Amygdala (tissue), 56 donors: ENCODE measurements at places on chromosomes 2 and 18.

- no peak for DNase-seq
Measured at GRCh38 chr18:50284255-50284885, 3.0 kb upstream of the MBD1 start.

DNA sequence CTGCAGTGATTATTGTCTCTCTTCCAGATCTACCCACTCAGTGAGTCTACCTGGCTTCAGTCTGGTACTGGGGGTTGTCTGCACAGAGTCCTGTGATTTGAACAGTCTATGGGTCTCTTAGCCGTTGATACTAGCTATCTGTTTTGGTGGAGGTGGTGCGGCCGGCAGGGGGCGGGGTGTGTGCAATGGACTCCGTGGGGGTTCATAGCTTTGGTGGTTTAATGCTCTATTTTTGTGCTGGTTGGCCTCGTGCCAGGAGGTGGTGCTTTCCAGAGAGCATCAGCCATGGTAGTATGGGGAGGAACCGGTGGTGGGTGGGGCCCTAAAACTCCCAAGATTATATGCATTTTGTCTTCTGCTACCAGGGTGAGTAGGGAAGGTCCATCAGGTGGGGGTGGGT is 1120.1 kb upstream of the FAM98A start:
- DNase-seq: no peak

GRCh38 chr2:235746257-235746934 is 252.6 kb downstream of the AGAP1 start:
- peak; percentile 67 for DNase-seq

GRCh38 chr2:239157771-239158170 is 243.0 kb downstream of the HDAC4 start:
- DNase-seq: no peak

GRCh38 chr2:40470822-40471813 is 19.2 kb upstream of the SLC8A1 start:
- no peak for DNase-seq

- DNase-seq: no peak
Measured at GRCh38 chr2:60552078-60552850, 1.2 kb downstream of the BCL11A start.

DNA sequence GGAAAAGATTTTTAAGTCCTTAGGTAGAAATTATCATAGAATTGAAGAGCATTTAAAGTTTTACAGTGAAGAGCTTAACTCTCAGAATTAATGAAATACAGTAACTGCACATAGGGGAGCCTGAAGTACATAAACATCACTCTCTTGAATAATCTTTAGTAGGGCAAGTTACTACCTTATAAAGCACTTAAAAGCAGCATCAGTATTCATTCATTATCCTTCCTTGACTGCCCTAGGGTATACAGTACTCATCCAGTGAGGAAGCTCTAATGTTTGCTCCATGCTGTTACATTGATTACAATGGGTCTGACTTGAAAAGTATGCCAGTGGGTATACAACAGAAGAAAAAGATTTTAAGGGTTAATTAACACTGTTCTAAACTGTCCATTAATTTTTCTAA is 66.5 kb downstream of the ATF2 start:
- DNase-seq: no peak

DNA sequence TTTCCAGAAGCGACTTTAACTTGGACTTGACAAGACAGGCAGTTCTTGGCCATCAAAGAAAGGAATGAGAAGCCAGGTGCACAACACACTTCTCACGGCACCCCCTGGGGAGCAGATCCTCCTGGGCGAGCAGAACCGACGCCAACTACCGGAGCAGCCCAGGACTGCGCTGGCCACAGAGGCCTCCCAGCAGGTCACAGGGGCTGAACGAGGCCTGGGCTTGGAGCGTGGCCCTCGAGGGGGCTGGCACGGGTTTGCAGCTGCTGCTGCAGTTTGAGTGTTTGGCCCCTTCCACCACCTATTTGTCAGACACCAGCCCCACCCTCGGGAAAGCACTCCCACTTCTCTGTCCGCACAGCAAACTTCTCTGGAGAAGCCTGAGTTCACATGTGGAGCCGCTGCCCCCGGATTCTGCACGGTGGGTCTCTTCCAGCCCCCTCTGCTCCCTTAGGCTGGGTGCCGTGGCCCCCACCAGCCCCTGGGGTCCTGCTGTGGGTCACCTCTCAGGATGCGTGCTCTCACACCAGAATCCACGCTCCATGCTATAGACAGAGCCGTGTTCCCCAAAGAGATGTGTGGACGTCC is 306.7 kb upstream of the SALL3 start:
- DNase-seq: no peak

- no peak for DNase-seq
Measured at GRCh38 chr18:22250591-22250996, 81.2 kb downstream of the GATA6 start.

DNA sequence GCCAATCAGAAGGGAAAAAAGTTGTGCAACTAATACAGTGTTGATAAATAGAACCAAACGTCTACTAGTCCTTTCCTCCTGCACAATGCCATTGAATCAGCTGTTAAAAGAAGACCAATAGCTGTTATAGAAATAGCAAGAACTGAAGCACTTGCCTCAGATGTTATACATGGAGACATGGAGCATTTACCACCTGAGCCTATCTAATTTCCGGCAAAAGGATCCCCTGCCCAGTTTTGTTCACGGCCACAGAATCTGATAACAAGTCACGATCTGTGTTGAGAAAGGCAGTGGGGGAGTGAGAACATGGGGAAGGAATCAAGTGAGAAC is 285.4 kb downstream of the ZEB2 start:
- DNase-seq: no peak

DNA sequence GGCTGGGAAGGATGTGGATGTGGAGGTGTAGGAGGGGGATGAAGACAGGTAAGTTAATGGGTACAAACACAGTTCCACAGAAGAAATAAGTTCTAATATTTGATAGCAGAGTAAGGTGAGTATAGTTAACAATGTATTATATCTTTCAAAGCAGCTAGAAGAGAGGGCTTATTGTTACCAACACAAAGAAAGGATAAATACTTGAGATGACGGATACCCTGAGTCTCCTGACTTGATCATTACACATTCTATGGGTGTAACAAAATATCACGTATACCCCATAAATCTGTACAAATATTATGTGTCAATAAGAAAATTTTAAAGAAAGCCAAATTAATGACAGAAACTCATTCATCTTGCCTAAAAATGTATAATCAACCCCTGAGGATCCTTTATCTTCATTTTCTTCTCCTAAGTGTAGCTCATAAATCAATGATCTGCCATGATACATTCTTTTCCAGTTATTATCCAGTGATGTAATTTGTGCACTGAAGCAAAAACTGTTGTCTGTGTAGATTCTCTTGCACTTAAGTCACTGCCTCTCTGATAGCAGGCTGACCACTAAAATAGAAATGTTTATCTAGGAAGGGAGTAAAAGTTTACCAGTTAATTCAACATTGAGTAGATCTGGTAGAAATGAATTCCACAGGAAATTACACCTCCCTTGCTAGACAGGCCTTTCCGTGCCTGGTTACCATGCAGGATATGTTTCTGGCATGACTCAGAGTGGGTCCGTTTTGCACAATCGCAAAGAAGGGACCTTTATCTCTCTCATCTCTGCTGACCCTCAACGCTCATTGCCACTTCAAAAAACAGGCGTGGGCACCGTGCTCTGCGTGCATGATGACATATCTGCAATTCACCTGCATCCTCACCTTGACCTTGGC is 249.7 kb upstream of the NCKAP5 start:
- DNase-seq: no peak

GRCh38 chr2:162926501-162926900 is 87.9 kb upstream of the KCNH7 start:
- no peak for DNase-seq

DNA sequence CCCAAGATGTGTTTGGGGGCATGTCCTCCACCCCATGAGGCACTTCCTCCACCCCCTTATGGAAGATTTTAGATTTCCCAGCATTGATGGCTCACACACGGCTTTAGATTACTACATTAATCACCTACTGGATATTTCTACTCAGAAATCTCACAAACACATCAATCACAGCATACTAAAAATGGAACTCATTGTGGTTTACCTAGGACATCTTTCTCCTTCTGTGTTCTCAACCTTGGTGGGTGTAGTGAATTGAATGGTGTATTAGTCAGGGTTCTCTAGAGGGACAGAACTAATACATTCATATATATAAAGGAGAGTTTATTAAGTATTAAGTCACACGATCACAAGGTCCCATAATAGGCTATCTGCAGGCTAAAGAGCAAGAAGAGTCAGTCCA is 82.1 kb upstream of the CYRIA start:
- no peak for DNase-seq

GRCh38 chr18:10122988-10123950 is 209.5 kb downstream of the VAPA start:
- no peak for DNase-seq
